ENCODE measurements at places on chromosomes 16 and 17.

- DNase-seq: peak; percentile 30
Measured at GRCh38 chr16:15650698-15651171, 690 bp downstream of the NDE1 start.

- DNase-seq: no peak
Measured at GRCh38 chr17:28982131-28982793, 23.6 kb downstream of the SEZ6 start.

DNA sequence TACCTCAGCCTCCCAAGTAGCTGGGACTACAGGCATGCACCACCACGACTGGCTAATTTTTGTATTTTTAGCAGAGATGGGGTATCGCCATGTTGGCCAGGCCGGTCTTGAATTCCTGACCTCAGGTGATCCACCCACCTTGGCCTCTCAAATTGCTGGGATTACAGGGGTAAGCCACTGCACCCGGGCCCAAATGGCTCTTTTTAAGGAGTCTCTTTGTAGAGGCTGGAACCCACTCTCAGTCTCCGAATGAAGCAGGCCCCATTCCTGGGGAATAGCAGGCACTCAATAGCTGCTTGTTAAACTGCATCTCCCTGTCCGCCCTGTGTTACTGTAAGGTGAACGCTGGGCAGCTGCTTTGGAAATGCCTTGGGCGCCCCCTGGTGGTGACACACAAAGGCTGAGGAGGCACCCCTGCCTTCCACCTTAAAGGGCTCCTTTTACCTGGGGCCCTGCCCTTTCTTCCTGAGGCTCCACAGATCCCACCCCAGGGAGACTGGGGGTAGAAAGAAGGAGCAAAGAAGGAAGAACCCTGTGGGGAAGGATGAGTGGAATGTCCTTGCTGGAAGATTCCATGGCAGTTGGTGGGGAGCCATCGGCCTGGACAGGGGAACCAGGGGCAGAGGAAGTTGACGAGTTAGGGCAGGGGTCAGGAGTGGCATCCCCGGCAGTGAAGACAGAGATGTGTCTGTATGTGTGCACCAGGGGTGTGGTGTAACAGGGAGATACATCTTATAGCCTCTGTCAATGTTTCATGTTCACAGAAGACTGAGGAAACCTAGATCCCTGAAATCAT is 6.1 kb upstream of the SP2 start:
- peak; percentile 90 for DNase-seq

- no peak for DNase-seq
Measured at GRCh38 chr17:17121162-17121561, 78.9 kb downstream of the MPRIP start.

DNA sequence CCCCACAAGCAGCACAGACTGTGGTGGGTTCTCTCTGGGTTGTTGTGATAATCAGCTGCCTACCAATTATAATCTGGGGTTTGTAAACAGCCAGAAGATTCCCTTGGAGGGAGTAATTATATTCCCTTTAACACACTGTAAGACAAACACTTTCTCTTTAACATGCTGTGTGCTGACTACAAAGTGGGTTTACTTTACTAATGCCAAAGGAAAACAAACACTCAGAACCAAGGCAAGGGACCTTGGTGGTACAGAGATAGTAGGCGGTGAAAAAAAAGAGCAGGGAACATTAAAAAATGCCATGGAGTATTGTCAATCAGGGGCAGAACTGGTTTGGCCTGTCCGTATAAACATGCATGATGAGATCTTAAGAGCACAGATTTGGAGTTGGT is 3.0 kb upstream of the VAT1L start:
- no peak for DNase-seq

- DNase-seq: no peak
Measured at GRCh38 chr16:66130296-66130905, 236.1 kb upstream of the CDH5 start.

DNA sequence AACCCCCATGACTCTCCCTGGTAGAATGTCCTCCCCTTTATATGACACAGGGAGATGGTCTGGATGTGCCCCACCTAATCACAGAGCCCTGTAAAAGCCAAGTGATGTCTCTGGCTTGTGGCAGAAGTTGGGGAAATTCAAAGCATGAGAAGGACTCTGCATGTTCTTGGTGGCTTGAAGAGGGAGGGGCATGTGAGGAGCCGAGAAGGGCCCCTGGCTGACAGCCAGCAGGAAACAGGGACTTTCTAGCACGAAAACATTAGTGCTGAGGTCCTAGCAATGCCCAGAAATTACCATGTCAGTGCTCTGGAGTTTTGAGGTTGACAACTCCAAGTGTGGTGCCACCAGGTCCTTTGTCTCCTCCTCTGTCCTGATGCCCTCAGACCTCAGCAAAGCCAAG is 75.9 kb downstream of the USP22 start:
- DNase-seq: no peak

DNA sequence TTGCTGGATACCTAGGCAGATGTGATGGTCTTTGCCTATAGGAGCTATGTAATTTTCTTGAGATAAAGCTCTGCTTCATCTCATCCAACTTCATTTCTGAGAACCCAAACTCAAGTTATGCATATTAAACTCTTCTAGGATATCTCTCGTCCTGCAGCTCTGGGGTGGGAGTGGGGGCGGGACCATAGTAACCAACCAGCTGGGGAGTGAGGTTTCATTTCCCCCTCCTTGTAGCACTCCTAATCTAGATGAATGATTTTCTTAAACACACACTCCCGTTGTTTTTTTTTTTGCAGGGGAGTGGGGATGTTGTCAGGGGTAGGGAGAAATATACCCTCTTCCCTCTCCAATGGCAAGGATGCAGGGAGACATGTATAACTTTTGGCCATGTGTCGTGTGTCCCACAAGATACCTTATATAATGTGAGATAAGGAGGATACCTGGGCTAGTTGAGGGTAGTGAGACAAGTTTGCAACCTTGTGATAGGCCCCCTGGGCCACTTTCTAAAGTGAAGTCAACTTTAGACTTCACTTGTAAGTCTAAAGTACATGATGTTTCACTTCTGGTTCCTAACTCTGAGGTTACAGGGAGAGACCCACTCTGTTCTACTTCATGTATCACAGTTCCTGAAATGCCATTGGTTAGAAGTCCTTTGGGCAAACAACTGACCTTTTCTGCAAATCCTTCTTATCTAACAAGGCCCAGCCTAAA is 10.5 kb upstream of the HEATR6 start:
- DNase-seq: no peak

DNA sequence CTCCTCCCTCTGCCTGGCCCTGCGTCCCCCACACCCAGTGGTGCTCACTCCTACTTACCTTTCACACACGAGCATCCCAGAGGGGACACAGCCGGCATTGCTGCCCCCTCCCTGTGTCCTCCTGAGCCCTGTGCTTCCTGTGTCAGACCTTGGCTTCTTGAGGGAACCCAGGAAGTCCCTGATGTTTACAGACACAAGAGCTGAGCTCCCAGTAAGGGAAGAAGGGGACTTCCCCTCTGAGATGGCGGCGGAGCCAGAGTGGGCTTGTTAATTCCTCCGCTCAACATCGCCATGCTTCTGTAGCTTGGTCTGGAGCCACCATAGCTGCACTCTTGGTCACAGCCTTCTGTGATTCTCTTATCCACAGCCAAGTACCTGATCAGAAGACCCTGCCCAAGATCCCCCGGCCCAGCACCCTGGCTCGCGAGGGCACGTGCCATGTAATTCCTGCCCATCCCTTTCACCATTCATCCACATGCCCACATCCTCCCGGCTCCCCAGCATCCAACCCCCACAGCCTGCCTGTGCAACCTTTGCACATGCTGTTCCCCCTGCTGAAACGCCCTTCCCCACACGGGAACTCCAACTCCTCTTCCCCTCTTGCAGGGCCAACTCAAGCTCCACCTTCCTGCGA is 127.4 kb upstream of the FOXF1 start:
- no peak for DNase-seq

- DNase-seq: no peak
Measured at GRCh38 chr17:3526971-3527370, 30.6 kb downstream of the TRPV3 start.

GRCh38 chr16:52366983-52367382 is 180.0 kb downstream of the TOX3 start:
- DNase-seq: no peak
